ENCODE measurements at places on chromosomes 3 and 15. TPM values are rescaled to one million over a fixed set of nuclear protein-coding genes. Genes with fewer than 3 reads are reported as not detected.

DNA sequence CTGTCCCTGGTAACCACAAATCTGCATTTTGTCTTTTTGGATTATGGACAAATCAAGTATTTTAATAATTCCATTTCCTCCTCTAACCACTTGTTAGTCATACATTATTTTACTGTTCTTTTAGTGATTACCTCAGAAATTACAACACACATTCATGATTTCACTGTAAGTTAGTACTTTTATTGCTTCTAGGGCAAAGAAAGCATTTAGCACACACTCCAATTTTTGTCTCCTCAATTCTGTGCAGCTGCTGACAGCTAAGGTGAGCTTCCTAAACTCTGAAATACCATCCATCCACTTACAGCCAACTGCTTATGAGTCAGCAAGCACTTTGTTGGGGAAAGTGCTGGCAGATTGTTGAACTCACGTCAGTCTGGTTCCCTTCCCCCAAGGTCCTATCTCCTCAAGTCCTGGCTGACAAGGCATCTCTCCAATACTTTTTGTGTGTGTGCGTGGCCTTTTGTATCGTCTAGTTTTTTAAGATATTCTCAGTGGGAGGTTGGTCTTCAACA is 49.4 kb upstream of the TNFAIP8L3 start:
- peak; percentile 33 for DNase-seq
- H3K4me1 ChIP-seq, result no peaks in the 10 kb centered on the region
- no peaks in the 10 kb centered on the region for H3K27me3 ChIP-seq
- no peaks in the 10 kb centered on the region for H3K36me3 ChIP-seq

DNA sequence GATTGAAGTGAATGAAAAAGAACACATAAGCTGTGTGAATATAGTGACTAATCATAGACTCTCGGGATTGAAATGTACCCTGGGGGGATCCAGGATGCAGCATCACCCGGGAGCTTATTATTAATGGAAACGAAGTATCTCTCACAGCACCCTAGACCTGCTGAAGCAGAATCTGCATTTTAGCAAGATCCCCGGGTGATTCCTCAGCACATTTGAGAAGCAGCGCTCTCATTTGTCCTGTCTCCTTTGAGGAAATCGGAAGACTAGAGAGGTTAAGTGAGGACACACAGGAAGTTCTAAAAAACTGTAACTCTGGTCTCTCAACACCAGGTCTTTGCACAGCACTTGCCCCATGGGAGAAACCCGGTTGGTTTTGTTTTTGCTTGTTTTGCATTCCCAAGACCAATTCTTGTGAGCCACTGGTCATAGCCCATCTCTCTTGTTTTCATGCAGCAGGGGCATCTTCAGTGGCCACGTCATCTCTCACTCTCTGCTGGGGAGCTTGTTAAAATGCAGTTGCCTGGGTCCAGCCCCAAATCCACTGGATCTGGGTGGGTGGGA is 30.2 kb downstream of the ZNF710 start:
- DNase-seq, result no peak
- no peaks in the 10 kb centered on the region for H3K36me3 ChIP-seq
- no peaks in the 10 kb centered on the region for H3K27me3 ChIP-seq
- H3K4me3 ChIP-seq, result no peak overlapping the region
- H3K4me1 ChIP-seq, result peaks cover 5% of the 10 kb centered on the region

GRCh38 chr3:37347941-37348340 is 173.6 kb upstream of the LRRFIP2 start:
- no peaks in the 10 kb centered on the region for H3K36me3 ChIP-seq
- no peak for DNase-seq
- no peaks in the 10 kb centered on the region for H3K27me3 ChIP-seq
- no peak overlapping the region for H3K4me3 ChIP-seq
- no peaks in the 10 kb centered on the region for H3K4me1 ChIP-seq

GRCh38 chr15:100862162-100862561 is 17.5 kb upstream of the ALDH1A3 start:
- H3K27ac ChIP-seq, result no peak overlapping the region
- H3K4me1 ChIP-seq, result no peaks in the 10 kb centered on the region
- no peak overlapping the region for H3K4me3 ChIP-seq
- no peaks in the 10 kb centered on the region for H3K36me3 ChIP-seq

DNA sequence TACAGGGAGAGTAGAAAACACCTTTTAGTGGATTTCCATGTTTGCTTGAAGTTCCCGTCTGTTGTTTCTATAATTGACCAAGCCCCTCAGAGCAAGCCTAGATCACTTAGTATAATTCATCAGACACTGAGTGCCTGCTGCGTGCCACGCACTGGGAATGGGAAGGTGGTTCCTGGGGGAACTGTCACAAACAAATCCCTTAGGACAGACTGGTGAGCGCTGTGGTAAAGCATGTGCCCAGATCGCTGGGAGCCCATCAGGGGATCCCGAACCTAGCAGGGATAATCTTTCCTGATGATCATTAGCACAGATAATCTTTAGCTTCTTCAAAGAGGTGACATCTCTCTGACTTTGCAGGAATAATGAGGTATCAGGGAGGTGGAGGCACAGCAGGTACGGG is 9.6 kb downstream of the MRPS11 start:
- H3K27me3 ChIP-seq, result no peaks in the 10 kb centered on the region
- DNase-seq, result no peak
- no peak overlapping the region for H3K27ac ChIP-seq

DNA sequence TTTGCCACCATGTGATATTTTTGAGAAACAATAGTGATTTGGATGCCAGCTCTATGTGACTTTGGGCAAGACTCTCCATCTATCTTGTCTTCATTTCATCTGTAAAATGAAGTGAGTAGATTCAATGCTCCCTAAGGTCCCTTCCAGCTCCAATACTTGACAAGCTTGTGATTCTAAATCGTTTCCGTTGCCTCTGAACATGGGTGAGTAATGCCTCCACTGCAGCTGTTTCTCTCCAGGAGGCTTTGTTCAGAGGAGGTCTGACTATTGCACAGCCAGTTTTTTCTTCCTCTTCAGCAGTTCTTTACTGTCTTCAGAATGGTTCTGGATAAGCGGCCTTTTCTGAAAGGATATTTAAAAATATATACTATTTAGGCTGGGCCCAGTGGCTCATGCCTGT is 14.8 kb upstream of the TMOD3 start:
- H3K27me3 ChIP-seq, result no peaks in the 10 kb centered on the region
- no peaks in the 10 kb centered on the region for H3K4me1 ChIP-seq
- H3K4me3 ChIP-seq, result no peak overlapping the region
- H3K36me3 ChIP-seq, result no peaks in the 10 kb centered on the region

GRCh38 chr3:17386432-17386831 is 356.0 kb downstream of the TBC1D5 start:
- H3K4me1 ChIP-seq, result no peaks in the 10 kb centered on the region
- no peak overlapping the region for H3K4me3 ChIP-seq
- no peaks in the 10 kb centered on the region for H3K36me3 ChIP-seq

DNA sequence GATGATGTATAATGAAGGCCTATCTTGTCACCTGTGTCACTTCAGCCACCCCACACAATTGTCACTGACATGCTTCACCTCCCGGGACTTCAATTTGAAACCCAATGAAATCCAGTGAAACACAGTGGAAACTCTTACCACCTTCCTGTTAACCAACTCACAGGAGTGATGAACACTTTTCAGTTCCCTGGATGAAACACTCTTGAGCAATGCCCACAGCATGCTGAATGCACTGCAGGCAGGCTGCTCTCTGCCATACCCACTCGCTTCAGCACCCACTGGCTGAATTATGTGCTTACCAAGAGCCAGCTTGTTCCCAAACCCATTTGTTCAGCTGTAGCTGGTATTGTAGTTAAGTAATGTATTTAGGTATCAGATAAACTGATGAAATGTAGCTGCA is 47.0 kb downstream of the MAP2K1 start:
- H3K27me3 ChIP-seq, result no peaks in the 10 kb centered on the region
- no peak overlapping the region for H3K4me3 ChIP-seq
- H3K36me3 ChIP-seq, result no peaks in the 10 kb centered on the region
- no peaks in the 10 kb centered on the region for H3K4me1 ChIP-seq

Gene THAP10
- 2.0 TPM for total RNA-seq

Gene STAB1
- 216 TPM for total RNA-seq

Gene MYD88
- 17.5 TPM for total RNA-seq

Gene MESP2
- not detected for total RNA-seq
